Activated T-helper 2 cell treated with anti-CD3 and anti-CD28 coated beads, Interferon-gamma antibody, Interleukin-2, Interleukin-4, amounts not matched to agents 10 μg/mL and 5 μg/mL and 100 μg/mL, durations not matched to agents 14 hours and 24 hours and 36 hours (primary cell): ENCODE measurements at places on chromosomes 6 and 20.

DNA sequence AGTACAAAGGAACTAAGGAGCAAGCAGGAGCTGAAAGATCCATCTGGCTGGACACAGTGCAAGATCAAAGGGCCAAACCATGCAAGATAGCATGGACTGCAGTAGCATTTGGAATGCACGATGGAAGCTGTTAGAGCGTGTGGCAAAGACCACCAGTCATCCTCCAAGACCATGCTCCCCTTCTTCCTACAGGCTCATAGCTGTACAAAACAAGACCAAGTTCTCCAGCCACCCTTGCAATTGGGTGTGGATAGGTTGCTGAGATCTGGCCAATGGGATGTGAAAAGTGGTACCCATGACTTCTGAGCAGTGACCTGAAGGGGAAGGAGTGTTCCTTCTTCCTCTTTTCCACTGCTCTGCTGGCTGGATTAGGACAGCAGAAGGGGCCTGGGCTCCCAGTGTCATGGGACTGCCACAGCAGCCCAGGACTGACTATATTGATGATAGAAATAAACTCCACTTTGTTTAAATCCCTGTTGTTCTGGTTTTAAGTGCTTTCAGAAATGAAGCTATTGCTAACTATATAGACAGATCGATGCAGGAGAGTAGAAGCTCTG lies 64.9 kb downstream of the SLC22A23 start:
- H3K27me3 ChIP-seq: peaks cover 6% of the 10 kb centered on the region
- H3K27ac ChIP-seq: no peak overlapping the region
- H3K4me1 ChIP-seq: no peaks in the 10 kb centered on the region
- H3K4me3 ChIP-seq: no peak overlapping the region
- H3K36me3 ChIP-seq: no peaks in the 10 kb centered on the region

DNA sequence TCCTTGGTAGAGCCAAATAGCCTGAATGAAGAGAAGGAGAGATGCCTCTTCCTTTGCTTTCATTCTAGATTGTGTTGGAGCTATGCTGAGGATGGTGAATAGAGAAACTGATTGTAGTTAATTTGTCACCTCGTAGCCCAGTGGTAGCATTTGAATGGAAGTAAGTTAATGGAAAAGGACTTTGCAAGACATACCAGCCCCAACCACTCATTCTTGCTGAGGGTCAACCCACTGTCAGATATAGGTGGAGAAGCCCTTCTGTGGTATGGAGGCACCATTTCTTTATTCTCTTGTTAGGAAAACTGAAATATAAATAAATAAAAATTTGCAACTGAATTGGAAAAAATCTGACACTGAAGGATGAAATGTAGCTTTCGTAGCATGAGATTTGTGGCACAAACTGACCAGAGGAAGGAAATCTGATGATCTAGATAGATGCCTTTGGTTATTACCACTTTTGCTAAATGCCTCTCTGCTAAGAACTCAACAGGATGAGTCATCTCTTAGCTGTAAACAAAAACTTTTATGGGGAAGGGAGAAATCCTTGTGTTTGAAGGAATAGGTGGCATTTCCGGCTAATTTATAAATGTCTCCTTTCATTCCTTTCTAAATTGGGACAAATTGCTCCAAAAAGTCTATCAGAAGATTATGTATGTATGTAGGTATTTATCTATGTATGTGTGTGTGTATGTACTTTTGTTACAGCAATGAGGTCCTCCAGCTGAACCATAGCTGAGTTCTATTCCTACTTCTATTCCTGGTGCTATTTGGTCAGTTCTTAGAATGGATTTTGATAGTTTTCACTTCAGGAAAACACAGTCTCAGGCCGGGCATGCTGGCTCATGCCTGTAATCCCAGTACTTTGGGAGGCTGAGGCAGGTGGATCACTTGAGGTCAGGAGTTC lies 76.5 kb upstream of the SUPT3H start:
- H3K36me3 ChIP-seq: peaks cover 71% of the 10 kb centered on the region
- DNase-seq: no peak
- no peak overlapping the region for H3K27ac ChIP-seq

DNA sequence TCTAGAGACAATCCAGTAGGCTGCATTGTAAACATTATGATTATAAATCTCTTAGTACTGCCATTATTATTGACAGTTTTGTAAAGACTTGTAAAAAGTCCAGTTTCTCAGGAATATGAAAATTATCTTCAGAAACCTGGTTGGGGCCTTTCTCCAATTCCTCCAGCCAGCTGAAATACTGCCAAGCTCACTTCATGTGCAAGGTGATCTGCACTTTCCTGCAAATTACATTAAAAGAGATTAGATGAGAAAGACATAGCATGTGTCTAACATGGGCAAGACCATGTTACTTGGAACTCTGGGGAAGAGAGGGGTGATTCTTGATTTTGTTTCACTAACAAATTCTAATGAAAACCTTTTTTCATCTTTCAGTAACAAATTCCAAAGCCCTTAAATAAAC lies 24.0 kb downstream of the PGM3 start:
- no peak for DNase-seq
- H3K4me1 ChIP-seq: peaks cover 2% of the 10 kb centered on the region
- H3K36me3 ChIP-seq: peaks cover 72% of the 10 kb centered on the region
- no peak overlapping the region for H3K27ac ChIP-seq

- peaks cover 11% of the 10 kb centered on the region for H3K4me1 ChIP-seq
- H3K27ac ChIP-seq: no peak overlapping the region
- no peak for DNase-seq
- no peak overlapping the region for H3K4me3 ChIP-seq
Measured at GRCh38 chr20:877814-878213, 38.3 kb downstream of the ANGPT4 start.

DNA sequence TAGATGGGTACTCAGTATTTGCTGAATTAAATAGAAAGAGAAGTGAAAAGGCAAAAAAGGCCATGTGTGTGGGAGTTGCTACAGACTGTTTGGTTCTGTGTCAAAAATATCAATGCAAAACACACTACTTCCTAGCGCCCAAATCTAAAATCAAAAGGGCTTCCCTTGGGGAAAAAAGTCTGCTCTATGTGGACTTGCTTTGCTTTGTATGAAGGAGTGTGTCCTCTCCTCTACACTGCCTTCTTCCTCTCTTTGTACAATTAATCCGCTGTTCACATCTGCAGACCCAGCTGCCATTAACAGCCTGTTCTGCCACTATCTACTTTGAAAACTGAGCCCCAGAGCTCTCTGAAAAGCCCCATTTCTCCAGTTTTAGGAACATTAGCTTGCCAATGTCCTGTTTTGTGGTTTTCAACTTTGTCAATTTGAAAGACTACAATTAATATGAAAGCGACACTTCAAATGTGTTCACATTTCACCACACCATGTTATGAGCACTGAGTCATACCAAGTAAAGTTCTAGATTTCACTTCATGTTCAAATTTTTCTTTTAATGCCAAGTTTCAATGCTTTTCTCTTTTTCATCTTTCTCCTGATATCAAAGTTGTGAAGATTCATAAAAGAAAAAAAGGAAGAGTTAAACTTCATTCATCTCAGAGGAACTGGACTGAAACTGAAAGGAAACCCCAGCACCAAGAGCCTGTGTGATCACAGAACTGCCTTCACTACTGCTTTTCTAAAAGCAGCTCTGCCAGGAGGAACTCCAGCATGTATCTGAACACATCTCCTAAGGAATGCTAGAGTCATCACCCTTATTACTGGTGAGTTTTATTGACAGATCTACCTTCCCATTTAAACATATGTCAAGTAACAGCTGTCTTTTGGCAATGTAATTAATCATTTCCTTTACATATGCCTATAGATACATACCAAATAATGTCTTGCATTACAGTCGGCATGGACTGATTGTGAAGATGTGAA lies 102.6 kb downstream of the KIF13A start:
- H3K36me3 ChIP-seq: no peaks in the 10 kb centered on the region
- DNase-seq: no peak
- peaks cover 33% of the 10 kb centered on the region for H3K27me3 ChIP-seq
- H3K4me1 ChIP-seq: peaks cover 12% of the 10 kb centered on the region
- H3K4me3 ChIP-seq: no peak overlapping the region

DNA sequence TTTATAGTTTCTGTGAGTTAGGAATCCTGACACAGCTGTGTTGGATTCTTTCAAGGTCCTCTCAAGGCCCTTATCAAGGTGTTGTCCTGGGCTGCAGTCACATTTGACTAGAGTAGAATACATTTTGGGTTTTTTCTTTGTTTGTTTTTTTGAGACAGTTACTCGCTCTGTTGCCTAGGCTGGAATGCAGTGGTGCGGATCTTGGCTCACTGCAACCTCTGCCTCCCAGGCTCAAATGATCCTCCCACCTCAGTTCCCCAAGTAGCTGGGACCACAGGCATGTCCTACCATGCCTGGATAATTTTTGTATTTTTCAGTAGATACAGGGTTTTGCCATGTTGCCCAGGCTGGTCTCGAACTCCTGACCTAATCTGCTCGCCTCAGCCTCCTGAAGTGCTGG lies 15.7 kb downstream of the NFYA start:
- H3K36me3 ChIP-seq: peaks cover 78% of the 10 kb centered on the region
- no peak for DNase-seq
- H3K4me3 ChIP-seq: no peak overlapping the region
- H3K27ac ChIP-seq: no peak overlapping the region

DNA sequence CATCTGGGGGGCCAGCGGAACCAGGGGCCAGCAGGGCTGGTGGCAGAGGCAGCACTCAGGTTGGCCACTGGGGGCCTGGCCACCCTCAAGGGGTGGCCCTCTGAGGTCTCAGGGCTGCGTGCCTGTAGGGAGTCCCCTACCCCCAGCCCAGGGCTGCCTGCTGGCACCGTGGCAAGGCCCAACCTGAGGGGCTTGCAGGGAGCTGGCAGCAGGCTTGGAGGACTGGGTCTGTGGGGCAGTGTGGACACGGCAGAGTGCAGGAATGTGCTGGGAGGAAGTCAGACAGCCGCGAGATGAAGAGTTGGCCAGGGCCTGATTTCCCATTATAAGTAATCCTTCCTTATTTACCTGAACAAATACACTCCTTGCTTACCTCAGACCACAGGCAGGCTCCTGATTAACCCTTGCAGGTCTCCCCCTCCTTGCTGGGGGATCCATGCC lies at the start of gene SPDEF:
Gene SPDEF (minus strand): TSS at position 299 of the 441 bp plus-strand sequence. CDS start 11,874 bp downstream, outside the sequence.
- no peaks in the 10 kb centered on the region for H3K36me3 ChIP-seq
- no peak within 1 kb of the TSS for H3K4me3 ChIP-seq
- DNase-seq: no peak
- no peak within 1 kb of the TSS for H3K27ac ChIP-seq

DNA sequence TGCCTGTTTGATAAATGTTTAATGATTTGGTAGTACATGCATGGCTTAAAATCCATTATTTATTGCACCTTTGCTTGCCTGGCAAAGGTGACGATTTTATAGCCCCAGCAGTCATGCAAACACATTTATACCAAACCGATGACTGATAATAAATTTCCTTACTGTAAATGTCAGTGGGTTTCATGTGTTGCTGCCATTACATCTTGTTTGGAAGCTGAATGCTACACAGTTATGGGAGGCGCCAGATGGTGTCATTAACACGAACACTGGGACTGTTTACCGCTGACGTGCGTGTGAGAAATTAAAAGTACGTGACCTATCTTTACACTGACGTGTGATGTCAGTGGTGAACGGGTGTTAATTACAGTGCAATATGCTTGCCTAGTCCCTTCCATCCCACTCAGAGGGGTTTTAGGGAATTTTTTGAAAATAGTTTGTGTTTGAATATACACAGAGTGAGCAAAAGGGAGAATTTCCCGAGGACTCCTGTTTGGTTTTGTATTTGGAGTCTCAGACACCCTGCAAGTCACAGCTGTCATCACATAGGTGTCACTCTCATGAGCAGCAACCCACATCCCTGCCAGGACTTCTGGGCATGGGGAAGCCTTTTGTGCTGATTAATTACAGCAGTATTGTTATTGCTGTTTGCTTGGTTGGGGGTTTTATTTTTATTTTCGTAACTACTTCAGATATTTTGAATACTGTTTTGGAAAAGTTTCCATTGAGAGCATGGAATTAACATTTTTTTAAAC lies 151.8 kb upstream of the INSM1 start:
- no peak for DNase-seq
- H3K27me3 ChIP-seq: peaks cover 11% of the 10 kb centered on the region
- H3K36me3 ChIP-seq: no peaks in the 10 kb centered on the region
- no peak overlapping the region for H3K27ac ChIP-seq

DNA sequence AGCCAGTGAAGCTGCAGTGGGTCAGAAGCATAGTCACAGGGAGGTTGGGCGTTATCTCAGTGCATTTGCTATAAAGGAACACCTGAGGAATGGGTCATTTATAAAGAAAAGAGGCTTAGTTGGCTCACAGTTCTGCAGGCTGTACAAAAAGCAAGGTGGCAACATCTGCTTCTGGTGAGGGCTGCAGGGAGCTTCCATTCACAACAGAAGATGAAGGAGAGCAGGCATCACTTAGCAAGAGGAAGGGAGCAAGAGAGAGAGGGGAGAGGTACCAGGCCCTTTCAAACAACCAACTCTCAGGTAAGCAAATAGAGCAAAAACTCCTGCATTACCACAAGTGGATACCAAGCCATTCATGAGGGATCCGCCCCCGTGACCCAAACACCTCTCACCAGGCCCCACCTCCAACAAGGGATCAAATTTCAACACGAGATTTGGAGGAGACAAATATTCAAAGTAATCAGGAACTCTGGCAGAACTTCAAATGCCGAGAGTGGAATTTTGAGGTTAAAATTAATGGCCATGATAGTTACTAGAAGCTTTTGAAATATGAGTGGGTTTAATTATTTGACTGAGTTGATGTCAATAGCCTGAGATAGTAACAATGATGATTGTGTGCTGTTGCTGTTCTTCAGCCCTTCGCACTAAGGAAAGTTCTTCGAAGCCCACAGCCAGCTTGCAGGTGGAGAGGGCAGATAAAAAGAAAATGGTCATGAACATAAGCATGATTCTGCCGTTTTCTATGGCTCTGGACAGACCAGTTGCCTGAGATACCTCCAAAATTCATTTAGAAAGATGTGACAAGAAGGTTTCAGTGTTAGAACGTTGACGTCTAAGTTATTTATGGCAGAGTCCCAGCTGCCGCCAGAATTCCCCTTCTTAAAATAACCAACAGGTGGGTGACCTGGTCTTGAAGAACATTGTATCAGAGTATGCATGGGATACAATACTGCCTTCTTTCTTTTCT lies 55.3 kb upstream of the ADTRP start:
- H3K27ac ChIP-seq: no peak overlapping the region
- H3K4me1 ChIP-seq: no peaks in the 10 kb centered on the region
- DNase-seq: no peak
- no peaks in the 10 kb centered on the region for H3K36me3 ChIP-seq

- peaks cover 34% of the 10 kb centered on the region for H3K27me3 ChIP-seq
- no peaks in the 10 kb centered on the region for H3K36me3 ChIP-seq
- H3K4me1 ChIP-seq: no peaks in the 10 kb centered on the region
- no peak overlapping the region for H3K4me3 ChIP-seq
- DNase-seq: no peak
Measured at GRCh38 chr20:3686867-3687321, 5.1 kb upstream of the ADAM33 start.

GRCh38 chr6:144159223-144159622 lies 8.9 kb downstream of the STX11 start:
- DNase-seq: no peak
- no peaks in the 10 kb centered on the region for H3K27me3 ChIP-seq
- peaks cover 44% of the 10 kb centered on the region for H3K4me1 ChIP-seq
- H3K27ac ChIP-seq: no peak overlapping the region

DNA sequence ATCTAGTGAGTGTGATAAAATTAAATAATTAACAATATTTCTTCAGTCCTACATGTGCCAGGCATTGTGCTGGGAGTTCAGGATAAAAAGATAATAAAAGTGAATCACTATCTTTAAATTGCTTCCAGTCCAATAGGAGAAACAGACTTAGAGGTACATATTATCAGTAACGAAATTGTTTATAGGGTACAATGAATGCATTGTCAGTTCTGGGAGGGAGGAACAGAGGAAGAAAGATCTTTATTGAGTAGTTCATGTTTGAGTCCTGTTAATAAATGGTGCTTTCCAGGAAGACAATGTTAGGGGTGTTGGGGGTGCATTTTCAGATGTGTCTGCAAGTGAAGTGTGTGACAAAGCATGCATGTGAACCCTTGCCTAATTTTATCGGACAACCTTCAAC lies 183.1 kb downstream of the OGFRL1 start:
- DNase-seq: no peak
- H3K27ac ChIP-seq: no peak overlapping the region
- H3K4me1 ChIP-seq: no peaks in the 10 kb centered on the region
- H3K27me3 ChIP-seq: no peaks in the 10 kb centered on the region
- no peak overlapping the region for H3K4me3 ChIP-seq
